HT-29 (cell line): ENCODE measurements at places on chromosomes 6 and 20. TPM values are rescaled to one million over a fixed set of nuclear protein-coding genes. Genes with fewer than 3 reads are reported as not detected.

GRCh38 chr6:37783856-37784584 is 35.5 kb upstream of the ZFAND3 start:
- DNase-seq: no peak

Gene BACH2
- total RNA-seq: not detected in 2 replicates

- DNase-seq: no peak
Observed at GRCh38 chr20:8408587-8409307, 276.7 kb downstream of the PLCB1 start.

- DNase-seq: no peak
Observed at GRCh38 chr20:25062841-25063240, 4.9 kb upstream of the ACSS1 start.

Gene MYB
- 14.5 and 14.7 TPM in 2 replicates for total RNA-seq

- no peak for DNase-seq
Observed at GRCh38 chr6:142699391-142699790, 245.6 kb downstream of the HIVEP2 start.

DNA sequence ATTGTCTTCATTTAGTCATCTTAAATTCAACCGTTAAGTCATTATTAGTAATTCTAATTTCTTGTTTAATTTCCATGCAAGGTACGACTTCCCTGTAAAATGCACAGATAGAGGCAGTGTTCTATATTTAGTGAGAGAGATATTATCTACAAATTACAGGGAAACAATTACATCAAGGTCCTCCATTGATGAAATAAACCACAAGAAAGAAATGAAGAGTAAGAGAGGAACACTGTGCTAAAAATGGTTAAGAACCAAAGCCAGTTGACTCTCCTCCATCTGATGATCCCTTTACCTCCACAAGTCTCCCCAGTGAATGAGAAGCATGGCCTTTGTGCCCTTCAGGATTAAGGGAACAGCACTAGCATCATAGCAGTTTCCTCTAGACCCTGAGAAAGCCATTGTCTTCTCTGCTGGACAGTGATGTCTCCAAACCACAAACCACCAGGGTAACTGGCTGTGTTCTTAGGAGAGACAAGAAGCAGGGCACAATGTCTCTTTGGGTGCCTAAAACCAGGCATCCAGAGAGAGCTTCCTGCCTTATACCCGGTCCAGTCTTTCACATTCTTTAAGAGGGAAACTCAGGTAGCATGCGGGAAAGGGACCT is 38.1 kb downstream of the IRF4 start:
- no peak for DNase-seq

DNA sequence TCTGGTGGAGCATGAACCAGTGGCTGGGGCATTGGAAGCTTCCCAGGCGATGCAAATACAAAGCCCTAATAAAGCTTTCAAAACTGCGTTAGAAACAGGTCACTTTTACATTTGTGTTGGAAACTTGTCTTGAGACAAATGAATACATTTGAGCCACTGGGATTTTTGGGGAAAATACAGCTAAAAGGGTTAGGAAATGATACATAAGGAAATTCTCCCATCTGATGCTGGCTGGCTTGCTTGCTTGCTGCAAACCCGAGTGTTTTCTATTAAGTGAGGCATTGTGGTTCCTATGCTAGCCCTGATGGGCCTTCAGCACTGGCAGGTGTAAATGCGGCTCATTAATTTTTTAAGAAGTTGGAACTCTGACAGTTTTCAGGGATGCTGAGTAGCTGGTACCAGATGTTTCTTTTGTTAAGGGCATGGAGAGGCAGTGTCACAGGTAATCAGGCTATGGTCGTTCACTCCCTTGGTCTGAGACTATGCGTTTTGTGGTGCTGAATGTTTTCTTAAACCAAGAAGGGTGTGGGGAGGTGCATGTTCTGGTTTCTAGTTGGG is 35.2 kb downstream of the RREB1 start:
- no peak for DNase-seq

Gene FNDC11
- 2.2 and 2.4 TPM in 2 replicates for total RNA-seq

Gene PROKR2
- not detected in 2 replicates for total RNA-seq

Gene CTAGE9
- total RNA-seq: not detected in 2 replicates

Gene EYA2
- not detected in 2 replicates for total RNA-seq

Gene OARD1
- 14.5 and 20.2 TPM in 2 replicates for total RNA-seq

- no peak for DNase-seq
Observed at GRCh38 chr20:48816282-48817205, 11.3 kb downstream of the PREX1 start.
